Left hindlimb (tissue), 1 donor: ENCODE measurements at places on chromosomes 16 and 17.
A peak's percentile ranks its signal among the peaks of the same experiment; 100 is the strongest.

GRCh38 chr17:43479948-43480347 lies 3.8 kb upstream of the DHX8 start:
- DNase-seq, result no peak

DNA sequence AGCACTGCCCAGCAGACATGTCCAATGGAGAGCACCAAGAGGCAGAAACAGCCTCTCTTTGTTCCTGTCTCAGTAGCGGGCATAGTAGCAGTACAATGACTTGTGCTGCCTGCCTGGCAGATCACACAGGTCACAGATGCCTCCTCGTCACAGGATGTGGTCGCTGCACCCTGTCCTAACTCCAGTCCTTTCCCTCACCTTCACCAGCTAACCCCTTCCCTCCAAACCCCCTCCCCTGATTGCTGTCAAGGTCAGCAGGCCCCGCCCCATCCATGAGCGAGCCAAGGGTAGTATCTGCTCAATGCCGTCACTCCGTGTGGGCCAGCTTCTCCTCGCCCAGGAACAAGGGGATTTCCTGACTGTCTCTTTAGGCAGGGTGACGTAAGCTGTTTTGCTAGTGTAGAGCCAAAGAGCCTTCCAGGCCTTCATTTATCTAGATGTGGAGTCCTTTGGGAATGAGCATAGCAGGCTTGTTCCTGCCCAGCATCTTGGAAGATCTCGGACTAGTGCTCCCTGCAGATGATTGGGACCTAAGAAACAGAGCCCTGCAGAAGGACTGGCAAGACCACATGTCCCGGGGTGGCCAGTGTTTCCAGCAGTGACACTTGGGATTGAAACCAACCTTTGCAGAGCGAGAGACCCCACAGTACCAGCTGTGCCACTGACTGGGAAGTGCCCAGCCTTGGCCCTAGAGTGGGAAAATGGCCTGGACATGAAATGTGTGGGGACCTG lies 75.9 kb upstream of the TNRC6C start:
- DNase-seq, result no peak

DNA sequence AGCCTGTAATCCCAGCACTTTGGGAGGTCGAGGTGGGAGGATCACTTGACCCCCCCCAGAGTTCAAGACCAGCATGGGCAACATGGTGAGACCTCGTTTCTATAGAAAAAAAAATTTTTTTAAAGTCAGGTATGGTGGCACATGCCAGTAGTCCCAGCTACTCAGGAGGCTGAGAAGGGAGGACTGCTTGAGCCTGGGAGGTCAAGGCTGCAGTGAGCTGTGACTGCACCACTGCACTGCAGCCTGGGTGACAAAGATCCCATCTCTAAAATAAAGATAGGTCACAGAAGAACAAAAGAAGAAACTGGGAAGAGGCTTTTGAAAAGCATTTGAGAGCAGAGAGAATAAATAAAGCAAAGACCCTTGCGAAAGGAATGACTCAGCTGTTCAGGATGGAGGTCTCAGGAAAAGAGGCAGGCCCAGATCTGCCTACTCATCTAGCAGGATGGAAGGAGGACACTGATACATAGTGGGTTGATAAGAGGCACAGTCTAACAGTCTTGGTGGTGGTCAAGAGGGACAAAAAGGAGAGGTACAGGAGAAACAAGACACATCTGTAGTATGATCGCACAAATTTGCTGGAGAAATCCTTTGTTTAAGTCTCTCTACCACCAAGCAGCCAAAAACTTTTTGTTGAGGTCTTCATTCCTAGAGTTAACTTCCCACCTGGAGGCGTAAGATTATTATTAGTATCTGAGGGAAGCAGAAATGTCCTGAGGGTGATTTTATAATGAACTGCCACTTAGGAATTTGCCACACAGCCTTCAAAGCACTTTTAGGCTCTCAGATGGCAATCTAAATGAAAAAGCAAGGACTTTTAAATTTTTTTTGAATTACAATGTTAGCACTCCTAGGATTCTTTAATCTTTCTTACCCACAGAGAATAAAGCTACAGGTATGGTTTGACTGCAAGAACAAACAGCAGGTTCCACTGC lies 17.6 kb downstream of the ZSWIM7 start:
- DNase-seq, result no peak

GRCh38 chr17:7293816-7294613 lies 424 bp downstream of the YBX2 start:
- no peak for DNase-seq

DNA sequence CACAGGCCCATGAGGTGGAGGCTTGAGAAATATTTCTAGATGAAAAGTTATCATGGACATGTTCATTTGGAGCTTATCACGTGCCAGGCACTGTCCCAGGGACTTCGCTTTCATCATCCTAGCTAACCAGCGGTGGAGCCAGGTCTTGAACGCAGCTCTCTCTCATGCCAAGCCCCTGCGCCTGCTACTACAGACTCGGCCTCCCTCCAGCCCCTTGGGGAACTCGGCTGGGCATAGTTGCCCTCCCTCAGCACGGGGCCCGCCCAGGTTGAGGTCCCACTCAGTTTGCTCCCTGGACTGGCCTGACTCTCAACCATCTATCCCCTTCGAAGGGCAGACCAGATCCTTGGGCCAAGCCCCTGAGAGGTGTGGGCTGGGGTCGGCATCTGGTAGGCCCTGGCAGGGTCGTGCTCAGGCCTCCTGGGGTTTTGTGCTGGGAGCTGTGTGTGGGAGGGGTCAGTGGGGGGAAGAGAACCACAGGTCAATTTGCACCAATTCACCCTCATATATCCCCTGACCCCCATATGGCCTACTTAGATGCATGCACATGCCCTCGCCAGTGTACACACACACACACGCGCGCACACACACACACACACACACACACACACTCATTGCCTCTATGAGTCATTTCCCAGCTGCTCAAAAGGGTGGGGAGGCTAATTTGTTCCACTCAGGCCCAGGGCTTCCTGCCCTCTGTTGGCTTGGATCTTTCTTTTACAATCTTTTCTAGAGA lies 12.1 kb upstream of the SCN4A start:
- DNase-seq, result peak; percentile 72

- peak; percentile 34 for DNase-seq
These were observed 1.9 kb downstream of the HNF1B start for GRCh38 chr17:37742762-37743611.

- peak; percentile 67 for DNase-seq
These were observed 789 bp downstream of the CSNK1D start for GRCh38 chr17:82272495-82273326.

DNA sequence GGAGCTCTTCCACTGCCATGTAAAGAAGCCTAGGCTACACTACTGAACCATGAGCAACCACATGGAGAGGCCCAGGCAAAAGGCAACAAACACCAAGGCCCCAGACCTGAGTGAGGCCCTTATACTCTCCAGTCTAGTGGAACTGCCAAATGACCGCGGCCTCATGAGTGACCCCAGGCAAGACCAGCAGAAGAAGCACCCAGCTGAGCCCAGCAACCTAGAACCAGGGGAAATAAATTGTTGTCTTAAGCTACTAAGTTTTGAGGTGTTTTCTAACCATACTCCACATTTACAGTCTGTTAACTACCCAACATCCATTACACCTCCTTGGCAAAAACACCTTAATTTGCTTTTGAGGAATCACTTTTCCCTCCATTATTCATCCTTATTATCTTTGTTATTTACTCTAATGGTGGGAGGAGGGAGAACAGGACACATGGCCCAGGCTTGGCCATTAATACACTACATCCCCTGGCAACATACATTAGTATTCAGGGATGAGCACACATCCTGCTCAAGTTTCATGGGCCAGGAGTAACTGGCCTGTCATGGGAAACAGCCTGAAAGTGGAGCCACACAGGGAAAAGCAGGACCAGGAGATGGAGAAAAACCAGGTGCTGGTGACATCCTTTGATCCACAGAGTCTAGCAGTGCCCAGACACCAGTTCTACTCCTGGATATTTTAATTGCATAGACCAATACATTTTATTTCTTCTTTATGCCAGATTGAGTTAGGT lies 26.2 kb downstream of the SLC39A11 start:
- no peak for DNase-seq

- DNase-seq, result no peak
These were observed 10.8 kb downstream of the SLC12A4 start for GRCh38 chr16:67957622-67958021.

- DNase-seq, result peak; percentile 41
These were observed 246.9 kb upstream of the KCNJ16 start for GRCh38 chr17:69828087-69828486.

- DNase-seq, result peak; percentile 78
These were observed 5.3 kb upstream of the CDR2L start for GRCh38 chr17:74981979-74982662.

DNA sequence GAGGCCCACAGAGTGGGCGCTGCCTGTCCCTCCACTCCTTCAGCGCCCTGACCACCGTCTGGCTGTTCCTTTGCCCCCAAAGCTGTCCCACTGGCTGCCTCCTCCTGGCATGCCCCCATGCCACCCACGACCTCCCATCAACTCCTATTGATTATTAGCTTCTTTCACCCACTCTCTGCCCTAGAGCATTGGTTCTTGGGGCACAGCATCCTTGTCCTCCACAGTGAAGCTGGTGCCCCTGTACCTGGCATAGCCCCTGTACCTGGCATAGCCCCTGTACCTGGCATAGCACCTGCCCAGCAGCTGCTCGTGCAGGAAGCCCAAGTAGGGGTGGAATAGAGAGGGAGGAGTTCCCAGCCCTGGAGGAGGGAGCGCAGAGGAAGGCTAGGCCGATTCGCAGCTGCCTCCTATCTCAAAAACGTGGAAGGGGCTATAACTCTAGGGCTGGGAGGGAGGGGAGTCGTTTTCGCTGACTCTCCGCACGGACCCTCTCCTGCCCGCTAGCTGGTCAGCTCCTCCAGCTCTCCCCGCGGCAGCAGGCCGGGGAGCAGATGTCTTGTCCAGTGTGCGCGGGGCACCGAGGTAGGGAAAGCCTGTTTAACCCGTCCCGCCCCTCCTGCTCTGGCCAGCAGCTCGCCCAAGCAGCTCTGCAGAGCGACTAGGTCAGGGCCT lies 5.7 kb upstream of the ACTG1 start:
- DNase-seq, result peak; percentile 41

DNA sequence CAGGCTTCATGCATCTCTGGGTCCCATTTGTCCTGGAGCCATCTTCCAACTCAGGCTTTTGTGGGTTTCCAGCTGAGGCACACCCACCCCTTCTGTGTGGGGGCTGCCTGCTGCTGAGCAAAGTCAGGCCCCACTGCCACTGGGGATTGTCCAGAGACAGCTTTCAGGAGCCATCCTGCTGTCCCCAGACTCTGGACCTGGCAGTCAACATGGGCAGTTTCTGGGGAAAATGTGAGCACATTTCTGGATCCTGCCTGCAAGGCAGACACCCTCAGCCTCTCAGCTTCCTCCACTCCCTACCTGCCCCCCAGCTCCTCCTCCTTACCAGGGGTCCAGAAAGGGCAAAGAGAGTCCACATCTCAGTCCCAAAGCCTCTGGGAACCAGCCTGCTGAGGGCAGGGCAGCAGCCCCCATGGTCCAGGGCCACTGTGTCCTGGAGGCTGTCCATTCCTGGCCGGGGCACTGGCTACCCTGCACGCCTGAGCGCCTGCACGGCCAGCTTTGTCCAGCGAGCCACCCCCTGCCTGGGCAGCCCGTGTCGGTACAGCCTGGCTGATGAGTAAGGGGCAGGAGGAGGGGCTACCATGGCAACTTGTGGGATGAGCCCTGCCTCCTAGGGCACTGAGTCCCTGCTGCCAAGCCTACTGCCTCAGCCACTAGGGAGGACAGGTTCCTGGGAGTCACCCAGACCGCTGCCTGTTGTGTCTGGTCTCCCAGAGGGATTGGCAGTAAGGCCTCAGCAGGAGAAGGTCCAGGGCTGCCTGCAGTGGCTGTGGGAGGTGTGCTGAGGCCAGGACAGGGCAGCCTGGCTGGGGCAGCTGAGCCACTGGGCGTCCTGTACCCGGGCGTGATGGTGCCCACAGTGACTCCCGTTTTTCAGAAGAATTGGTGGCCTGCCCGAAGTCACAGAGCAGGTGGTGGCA lies at the start of gene SLC47A2:
Gene SLC47A2, minus strand, starts transcription at position 477 of the 923 bp plus-strand sequence. Its CDS starts 29 bp downstream, at position 448.
- no peak for DNase-seq

GRCh38 chr16:87918338-87918737 lies 18.0 kb downstream of the CA5A start:
- DNase-seq, result peak; percentile 57

DNA sequence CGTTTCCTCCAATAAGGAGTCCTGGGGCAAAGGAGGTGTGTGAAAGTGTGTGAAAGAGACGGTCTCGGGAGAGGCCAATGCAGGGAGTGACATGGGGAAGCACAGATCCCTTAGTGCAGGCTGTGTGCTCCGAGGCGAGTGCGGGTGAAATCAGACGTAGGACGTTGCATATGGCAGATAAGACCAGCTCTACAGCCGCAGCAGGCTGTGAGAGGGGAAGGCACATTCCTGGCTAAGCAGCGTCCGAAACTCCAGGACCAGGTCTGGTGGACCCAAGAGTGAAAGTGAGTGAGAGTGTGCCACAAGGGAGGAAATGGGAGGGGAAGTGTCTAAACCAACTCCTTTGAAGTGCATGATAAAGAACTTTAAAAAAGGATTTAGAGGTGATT lies 11.3 kb downstream of the POLR3K start:
- DNase-seq, result no peak

DNA sequence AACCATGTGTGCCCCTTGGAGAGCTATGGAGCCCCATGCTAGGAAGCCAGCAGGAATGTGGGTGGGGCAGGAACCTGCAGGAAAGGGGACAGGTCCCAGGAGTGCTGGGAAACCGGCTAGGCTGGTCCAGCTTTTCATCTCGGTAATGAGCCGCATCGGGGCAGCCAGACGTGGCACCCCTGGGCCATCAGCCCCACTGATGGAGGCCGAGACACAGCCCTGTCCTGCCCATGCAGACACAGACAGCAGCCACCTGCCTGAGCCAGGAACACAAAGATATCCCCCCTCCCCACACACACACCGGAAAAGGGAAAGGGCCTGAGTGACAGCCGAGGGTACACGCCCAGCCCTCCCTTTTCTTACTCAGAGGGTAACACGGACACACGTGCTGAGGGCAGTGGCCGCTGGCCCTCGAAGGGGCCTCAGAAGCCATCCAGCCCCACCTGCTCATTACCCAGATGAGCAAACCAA lies 18.1 kb downstream of the PPL start:
- no peak for DNase-seq

DNA sequence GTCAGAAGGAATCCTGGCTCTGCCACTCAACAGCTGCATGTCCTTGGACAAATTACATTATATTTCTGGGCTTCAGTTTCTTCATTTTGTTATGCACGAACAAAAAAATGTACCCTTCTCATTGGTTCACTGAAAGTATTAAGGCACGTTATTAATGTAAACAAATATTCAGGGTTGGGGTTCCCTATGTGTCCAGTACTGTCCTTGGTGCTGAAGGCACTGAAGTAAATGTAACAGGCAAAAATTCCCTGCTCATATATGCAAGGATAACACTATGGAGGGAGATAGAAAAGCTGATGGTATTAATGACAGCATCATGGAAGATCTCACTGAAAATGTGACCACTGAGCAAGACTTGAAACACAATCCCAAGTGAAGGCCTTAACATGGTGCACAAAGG lies 386.6 kb downstream of the XYLT1 start:
- DNase-seq, result no peak

- no peak for DNase-seq
These were observed 21.2 kb downstream of the SEC14L1 start for GRCh38 chr17:77161953-77162352.
